Fibroblast of the aortic adventitia (primary cell): ENCODE measurements at places on chromosomes 3 and 15.

- DNase-seq = no peak
Observed at GRCh38 chr3:162096874-162097273, 600.3 kb downstream of the OTOL1 start.

DNA sequence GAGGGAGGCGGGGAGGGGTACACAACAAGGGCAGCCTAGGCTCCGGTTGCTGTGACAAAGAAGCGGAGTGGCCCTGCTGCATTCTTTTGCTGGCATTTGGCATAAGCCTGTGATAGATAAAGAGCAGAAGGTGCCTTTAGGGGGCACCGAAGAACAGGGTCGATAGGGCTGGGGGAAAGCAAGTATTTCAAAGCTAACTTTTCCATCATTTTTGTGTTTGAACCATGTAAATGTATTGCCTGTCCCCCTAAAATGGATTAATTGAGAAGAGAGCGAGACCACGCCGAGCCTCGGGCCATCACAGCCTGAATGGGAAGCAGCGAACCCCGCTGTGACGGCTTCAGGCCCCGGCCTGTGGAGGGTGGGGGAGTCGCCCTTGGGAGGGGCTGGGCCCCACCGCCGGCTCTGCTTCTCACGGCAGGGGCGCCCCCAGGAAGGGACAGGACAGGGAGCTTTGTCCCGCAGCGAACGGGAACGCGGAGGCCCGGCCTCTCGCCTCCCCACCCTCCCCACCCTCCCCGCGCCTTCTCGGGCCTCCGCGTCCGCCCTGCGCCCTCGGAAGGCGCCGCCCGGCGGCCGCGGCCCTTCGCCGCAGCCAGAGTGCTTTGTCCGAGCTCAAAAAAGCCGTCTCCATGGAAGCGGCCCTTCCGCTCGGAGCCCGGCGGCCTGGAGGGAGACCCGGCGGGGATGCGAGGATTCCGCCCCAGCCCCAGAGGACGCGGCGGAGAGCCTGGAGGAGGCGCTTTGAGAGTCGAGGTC, 32.4 kb upstream of the ALDH1L1 start:
- peak; percentile 31 for DNase-seq

- DNase-seq = peak; percentile 41
Observed at GRCh38 chr3:12325586-12326515, 37.0 kb downstream of the PPARG start.

DNA sequence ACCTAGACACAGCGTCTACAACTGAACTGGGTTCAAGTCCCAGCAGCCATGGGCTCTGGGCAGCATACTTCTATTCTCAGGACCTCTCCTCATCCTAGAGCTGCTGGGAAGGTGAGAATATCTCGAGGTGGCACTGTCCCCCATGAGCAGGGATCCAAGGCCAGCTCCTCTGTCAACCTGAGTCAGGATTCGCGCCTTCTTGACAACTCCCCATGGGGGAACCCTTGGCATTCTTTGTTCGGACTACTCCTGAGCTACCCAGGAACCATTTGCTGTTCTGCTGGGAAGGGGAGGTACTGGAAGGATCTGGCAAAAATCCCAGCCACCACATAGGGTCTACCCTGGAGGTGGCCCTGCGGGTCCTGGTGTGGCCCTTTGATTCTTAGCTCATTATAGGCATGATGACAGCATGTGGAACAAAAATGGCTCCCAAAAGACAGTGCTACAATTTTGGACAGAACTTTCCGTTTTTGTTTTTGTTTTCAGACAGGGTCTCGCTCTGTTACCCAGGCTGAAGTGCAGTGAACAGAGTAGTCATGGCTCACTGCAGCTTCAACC, 22.3 kb downstream of the PLXNB1 start:
- DNase-seq = no peak

- no peak for DNase-seq
Observed at GRCh38 chr15:56757875-56758274, 24.6 kb upstream of the ZNF280D start.

GRCh38 chr3:129592381-129593131, 13.9 kb downstream of the PLXND1 start:
- peak; percentile 26 for DNase-seq

GRCh38 chr15:80107774-80108173, 45.0 kb upstream of the FAH start:
- peak; percentile 14 for DNase-seq

DNA sequence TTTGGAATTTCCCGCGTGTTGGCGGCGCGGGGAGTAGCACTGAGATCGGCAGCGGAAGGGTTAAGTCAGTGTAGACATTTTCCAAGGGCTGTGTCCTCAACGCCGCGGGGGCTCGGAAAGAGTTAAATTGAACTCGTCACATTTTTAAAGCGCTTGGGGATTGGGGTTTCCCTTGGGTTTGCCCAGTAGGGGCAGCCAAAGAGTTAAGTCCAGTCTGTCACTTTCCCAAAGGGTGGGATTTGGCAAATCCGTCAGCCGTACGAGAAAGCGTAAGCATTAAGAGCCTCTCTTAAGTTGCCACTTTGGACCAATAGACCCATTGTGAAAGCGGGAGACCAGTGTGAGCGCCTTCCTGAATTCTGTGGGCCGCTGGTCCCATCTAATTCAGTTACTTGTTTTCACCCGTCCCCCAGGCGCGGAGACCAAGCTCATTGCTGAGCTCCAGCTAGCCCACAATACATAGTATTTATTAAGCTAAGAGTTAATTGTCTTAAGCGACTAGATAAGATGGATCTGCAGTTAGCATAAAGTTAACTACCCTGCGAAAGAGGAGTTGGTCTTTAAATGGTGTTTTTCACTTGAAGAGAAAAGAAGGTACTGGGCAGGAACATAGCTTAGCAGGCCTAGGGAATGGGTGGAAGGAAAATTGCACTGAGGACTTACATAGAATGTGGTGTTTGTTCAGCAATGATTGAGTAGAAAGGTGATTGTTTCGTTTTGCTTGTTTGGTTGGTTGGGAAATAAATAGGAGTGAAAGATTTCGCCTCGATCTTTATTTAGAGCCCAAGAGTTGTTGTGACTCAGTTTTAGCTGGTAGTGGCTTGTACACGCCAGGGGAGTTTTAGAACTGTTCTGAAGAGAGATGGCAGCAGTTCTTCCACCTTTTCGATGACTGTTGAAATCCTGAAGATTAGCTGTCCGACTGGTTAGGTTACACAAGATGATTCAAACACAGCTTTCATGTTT, 932 bp downstream of the ARL8B start:
- peak; percentile 83 for DNase-seq

- DNase-seq = peak; percentile 65
Observed at GRCh38 chr15:78537266-78537905, 2.9 kb upstream of the PSMA4 start.

DNA sequence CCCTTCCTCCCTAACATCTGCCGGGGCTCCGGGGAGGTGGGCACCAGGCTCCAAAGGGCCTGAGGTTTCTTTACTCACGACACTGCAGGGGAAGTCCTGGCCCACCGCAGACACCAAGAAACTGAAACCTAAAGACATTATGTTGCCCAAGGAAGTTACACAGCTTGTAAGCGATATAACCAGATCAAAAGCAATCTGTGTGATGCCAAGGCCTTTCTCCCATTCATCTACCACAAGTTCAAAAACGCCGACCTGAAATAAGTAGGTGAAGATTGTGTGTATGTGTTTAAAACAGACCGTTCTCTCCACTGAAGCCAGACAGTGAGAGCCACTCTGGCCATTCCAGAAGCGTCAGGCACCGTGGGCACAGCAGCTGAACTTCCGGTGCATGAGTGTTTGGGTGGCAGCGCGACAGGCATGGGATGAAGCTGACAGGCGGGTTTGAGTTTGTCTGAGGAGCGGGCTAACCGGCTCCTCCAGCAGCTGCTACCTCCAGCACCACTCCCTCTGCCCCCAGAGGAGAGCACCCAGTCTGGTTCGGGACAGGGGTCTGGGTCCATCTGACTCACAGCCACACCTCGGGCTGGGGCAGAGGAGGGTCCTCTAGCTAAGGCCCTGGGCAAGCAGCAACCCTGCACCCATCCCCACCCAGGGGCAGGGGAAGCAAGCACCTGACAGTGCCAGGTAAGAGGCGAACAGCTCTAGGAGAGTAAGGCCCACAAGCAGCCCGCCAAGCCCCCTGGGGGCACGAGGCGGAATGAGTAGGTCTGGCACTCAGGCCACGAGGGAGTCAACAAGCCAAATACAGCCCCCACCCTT, 1.3 kb downstream of the TNK2 start:
- no peak for DNase-seq

- DNase-seq = peak; percentile 60
Observed at GRCh38 chr3:143763564-143764162, 84.6 kb downstream of the SLC9A9 start.

DNA sequence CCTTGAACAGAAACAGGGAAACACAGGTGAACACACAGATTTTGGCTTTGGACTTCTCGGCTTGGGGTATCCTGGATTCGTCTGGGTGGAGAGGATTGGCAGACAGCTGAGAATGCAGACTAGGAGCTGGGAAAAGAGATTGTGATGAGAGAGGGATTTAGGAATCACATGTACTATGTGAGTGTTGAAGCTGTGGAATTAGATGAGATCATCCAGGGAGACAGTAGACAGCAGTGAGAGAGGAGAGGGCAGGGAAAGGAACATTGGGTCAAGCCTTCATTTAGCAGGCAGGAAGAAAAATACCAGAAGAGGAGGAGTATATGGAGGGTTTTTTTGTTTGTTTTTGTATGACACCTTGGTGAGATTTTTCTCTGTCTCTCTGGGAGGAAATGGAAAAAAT, 262.1 kb upstream of the TBL1XR1 start:
- peak; percentile 51 for DNase-seq

GRCh38 chr3:98013411-98014267, 21.5 kb downstream of the GABRR3 start:
- no peak for DNase-seq

- no peak for DNase-seq
Observed at GRCh38 chr3:3765661-3766060, 33.6 kb upstream of the LRRN1 start.

GRCh38 chr15:71338827-71339542, 223.7 kb downstream of the THSD4 start:
- no peak for DNase-seq

- no peak for DNase-seq
Observed at GRCh38 chr3:20646425-20646824, 460.4 kb upstream of the SGO1 start.

GRCh38 chr15:52143873-52144272, 31.3 kb upstream of the BCL2L10 start:
- peak; percentile 62 for DNase-seq

GRCh38 chr3:12180218-12180617, 21.5 kb upstream of the TIMP4 start:
- DNase-seq = peak; percentile 76

- no peak for DNase-seq
Observed at GRCh38 chr3:179404307-179404706, 47.0 kb downstream of the GNB4 start.

- no peak for DNase-seq
Observed at GRCh38 chr15:51201581-51201980, 106.9 kb upstream of the TNFAIP8L3 start.

DNA sequence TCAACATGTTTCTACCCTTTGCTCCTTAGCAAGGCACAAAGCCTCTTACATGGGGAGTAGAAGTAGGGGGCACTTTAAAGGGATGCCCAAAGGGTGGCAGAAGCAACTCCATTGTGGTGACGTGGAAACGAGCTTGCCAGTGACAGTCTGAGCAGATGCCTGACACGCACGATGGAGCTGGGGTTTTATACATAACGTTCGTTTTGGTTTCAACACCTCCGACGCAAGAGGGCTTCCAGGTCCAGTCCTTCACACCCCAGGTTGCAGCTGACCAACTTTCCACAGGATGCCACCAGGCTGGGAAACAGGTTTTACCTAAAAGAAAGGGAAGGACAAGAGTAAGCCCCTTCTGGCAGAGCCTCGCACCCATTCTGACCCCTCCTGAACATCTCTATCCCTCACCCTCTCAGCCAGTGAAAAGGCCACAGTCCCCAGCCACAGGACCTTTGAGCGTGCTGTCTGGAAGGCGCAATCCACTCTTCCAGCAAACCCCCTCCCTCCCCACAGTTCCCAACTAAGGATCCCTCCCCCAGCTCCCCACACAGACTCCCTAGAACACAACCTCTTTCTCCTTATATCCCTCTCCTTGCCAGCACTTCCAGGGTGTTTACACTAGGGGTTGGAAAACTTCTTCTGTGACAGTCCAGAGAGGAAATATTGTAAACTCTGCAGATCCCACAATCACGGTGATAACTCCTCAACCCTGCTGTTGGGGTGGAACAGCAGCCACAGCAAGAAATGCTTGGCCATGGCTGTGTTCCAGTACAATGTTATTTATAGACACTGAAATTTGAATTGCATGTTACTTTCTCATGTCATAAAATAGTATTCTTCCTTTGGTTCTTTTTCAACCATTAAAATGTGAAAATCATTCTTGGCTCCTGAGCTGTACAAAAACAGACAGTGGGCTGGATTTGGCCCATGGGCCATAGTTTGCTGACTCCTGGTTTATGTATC, 36.2 kb downstream of the FAM174B start:
- peak; percentile 62 for DNase-seq

DNA sequence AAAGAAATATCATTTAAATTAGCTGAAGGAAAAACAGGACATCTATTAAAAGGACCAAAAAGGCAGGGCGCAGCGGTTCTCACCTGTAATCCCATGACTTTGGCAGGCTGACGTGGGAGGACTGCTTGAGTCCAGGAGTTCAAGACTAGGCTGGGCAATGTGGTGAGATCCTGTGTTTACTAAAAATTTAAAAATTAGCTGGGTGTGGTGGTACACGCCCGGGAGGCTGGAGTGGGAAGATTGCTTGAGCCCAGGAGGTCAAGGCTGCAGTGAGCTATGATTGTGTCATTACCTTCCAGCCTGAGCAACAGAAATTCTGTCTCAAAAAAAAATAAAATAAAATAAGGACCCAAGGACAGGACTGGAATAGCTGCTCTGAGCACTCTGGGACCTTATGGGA, 16.2 kb upstream of the HERC1 start:
- no peak for DNase-seq
